Endothelial cell of umbilical vein (primary cell): ENCODE measurements at places on chromosomes 3 and 15. TPM values are rescaled to one million over a fixed set of nuclear protein-coding genes. Genes with fewer than 3 reads are reported as not detected.

Gene MEGF11
- total RNA-seq, result not detected in 2 replicates

Gene CFAP92
- total RNA-seq, result 0.21 and 0.62 TPM in 2 replicates

Gene TRAK1
- total RNA-seq, result 59.6 and 66.6 TPM in 2 replicates

Gene FOXB1
- total RNA-seq, result not detected in 2 replicates

Gene PLCB2
- 1.5 and 4.3 TPM in 2 replicates for total RNA-seq

Gene DOCK3
- 0.13 and 0.16 TPM in 2 replicates for total RNA-seq

Gene CCR9
- not detected in 2 replicates for total RNA-seq

Gene NEK10
- 4.6 and 5.0 TPM in 2 replicates for total RNA-seq

Gene TERC
- 6.1 and 10.0 TPM in 2 replicates for total RNA-seq

Gene GABRB3
- total RNA-seq, result 0.85 TPM in 1 of 2 replicates, not detected in the other

Gene RBPMS2
- total RNA-seq, result 7.6 and 7.8 TPM in 2 replicates

Gene HRG
- not detected in 2 replicates for total RNA-seq

Gene ARHGEF3
- 11.5 and 16.3 TPM in 2 replicates for total RNA-seq

Gene ADPRH
- 6.0 and 8.0 TPM in 2 replicates for total RNA-seq

Gene MAP6D1
- total RNA-seq, result 3.2 and 3.5 TPM in 2 replicates

Gene GP5
- 0.11 TPM in 1 of 2 replicates, not detected in the other for total RNA-seq

Gene SYNPR
- total RNA-seq, result not detected in 2 replicates

Gene NR2F2
- total RNA-seq, result 153 and 182 TPM in 2 replicates

Gene PDIA5
- 85.2 and 85.6 TPM in 2 replicates for total RNA-seq

Gene DISP2
- 0.65 and 1.2 TPM in 2 replicates for total RNA-seq

Gene TMEM108
- 0.42 and 1.1 TPM in 2 replicates for total RNA-seq

Gene CNTN6
- total RNA-seq, result not detected in 2 replicates

Gene NLGN1
- total RNA-seq, result 16.3 and 18.1 TPM in 2 replicates

Gene GNAT1
- total RNA-seq, result 0.77 and 0.78 TPM in 2 replicates

Gene ITGB5
- 144 TPM in 2 replicates for total RNA-seq

Gene GCHFR
- total RNA-seq, result 5.5 and 6.3 TPM in 2 replicates

Gene ZNF501
- total RNA-seq, result 2.9 and 3.9 TPM in 2 replicates

Gene GPR176
- total RNA-seq, result 35.3 and 39.8 TPM in 2 replicates

Gene CNTN4
- not detected in 2 replicates for total RNA-seq

Gene CACNA2D3
- not detected in 2 replicates for total RNA-seq

Gene OCA2
- total RNA-seq, result not detected in 2 replicates

Gene SLC9C1
- 0.09 TPM in 1 of 2 replicates, not detected in the other for total RNA-seq

Gene HACL1
- total RNA-seq, result 27.4 and 29.9 TPM in 2 replicates

Gene KNL1
- 31.8 and 33.8 TPM in 2 replicates for total RNA-seq

Gene CD200
- 7.2 and 8.2 TPM in 2 replicates for total RNA-seq

Gene ZKSCAN7
- total RNA-seq, result 0.95 and 1.9 TPM in 2 replicates

Gene KBTBD8
- 1.1 and 3.2 TPM in 2 replicates for total RNA-seq

Gene RPL15
- 1,872 and 1,901 TPM in 2 replicates for total RNA-seq
